ENCODE measurements at places on chromosomes 2 and 18.

- DNase-seq: no peak
Measured at GRCh38 chr2:6956566-6956965, 39.4 kb downstream of the RNF144A start.

- no peak for DNase-seq
Measured at GRCh38 chr18:24702001-24702515, 241.6 kb downstream of the HRH4 start.

- no peak for DNase-seq
Measured at GRCh38 chr2:68946117-68946516, 6.6 kb downstream of the GKN2 start.

- DNase-seq: no peak
Measured at GRCh38 chr2:172085460-172086159, at the start of gene DLX1. DLX1 (plus strand) TSS chr2:172085507; CDS start chr2:172085678, 171 bp downstream.

- DNase-seq: no peak
Measured at GRCh38 chr2:21044694-21045371, 960 bp upstream of the APOB start.

GRCh38 chr2:231617059-231617926 is 24.6 kb downstream of the TEX44 start:
- no peak for DNase-seq

DNA sequence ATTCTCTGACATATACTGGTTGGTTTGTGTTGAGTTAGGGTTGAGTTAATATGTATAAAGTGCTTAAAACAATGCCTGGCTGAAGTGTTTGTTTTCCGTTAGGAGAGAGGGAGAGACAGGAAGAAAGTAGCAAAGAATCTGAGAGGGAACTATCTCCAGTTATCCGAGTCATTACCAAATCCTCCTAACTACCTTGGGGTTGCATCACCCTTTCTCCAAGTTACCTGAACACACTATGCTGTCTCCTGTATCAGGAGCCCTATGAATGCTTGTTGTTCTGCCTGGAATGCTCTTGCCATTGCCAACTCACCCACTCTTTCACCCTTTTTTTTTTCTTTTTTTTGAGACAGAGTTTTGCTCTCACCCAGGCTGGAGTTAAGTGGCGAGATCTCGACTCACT is 47.9 kb upstream of the ITGAV start:
- no peak for DNase-seq

DNA sequence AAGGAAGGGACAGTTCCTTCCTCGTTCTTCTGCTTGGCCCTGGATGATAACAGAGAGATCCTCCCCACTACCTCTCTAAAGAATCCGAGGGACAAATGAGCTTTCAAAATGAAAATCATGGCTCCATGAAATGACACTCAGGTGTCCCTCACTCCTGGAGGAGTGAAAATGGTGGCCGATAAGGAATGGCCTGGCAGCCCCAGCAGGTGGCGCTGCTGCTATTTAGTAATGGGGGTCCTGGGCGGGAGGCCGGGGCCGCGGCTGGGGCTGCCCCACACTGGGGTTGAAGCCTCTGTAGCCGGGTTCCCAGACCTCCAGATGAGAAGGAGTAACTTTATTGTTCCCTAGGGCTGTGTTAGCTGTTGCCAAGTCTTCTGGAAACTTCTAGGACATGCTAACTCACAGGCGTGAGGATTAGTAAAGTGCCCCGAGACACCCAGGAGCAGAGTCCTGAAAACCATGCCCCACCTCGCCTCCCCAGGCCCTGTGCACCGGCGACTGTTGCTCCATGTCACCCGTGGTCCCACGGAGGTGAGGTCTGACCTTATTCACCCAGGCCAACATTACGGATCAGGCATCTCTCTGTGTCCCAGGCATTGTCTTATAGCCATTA is 138.0 kb downstream of the CTIF start:
- no peak for DNase-seq

GRCh38 chr2:239155806-239156480 is 244.9 kb downstream of the HDAC4 start:
- DNase-seq: no peak

DNA sequence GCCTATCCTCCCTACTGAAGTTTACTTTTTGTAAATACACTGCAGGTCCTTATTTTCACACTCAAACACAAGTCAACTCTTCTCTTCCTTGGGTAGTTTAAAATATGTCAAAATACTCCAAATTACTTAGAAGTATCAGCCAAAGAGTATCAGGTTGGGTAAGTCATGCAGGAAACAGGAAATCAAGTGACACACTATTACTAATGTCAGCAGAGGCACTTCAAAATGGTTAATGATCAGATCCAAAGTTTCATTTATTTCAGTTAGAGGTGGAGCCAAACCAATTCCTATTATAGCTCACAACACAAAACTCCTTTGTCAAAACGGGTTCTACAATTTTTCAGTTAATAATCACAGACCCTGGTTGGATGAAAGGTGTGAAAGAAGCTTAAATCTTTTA is 54.2 kb downstream of the DLGAP1 start:
- no peak for DNase-seq

DNA sequence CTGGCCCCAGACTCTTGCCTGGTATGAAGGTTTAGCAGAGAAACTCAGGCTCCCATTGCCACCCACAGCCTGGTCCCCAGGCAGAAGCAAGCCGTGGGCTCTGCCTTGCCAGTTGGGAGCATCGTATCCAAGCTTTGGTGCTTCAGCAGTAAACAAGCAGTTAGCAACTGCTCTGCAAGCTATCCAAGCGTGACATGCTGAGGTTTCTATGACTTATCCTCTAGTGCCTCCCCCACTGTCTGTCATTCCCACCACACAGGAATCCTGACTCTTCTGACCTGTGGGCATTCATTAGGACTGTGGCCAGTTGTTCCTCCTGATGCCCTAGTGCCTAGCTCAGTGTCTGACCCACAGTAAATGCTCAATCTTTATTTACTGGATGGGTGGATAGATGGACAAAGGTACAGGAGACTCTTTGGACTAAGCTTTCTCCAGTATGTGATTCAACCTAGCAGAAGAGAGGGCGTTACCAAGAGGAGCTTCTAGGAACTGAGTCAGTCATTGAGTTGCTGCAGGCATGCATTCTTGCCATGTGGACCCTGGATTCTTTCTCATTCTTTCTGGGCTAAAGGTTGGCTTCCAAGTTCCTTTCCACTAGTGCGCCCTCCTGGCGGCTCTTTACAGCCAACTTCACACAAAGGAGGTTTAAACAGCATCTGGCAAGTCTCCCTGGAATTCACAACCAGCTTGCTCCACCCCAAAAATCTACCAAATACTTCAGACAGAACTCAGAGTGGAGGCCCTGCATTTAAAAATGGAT is 40.6 kb upstream of the MRPL19 start:
- no peak for DNase-seq
